ENCODE measurements at places on chromosomes 3 and 15. TPM values are rescaled to one million over a fixed set of nuclear protein-coding genes. Genes with fewer than 3 reads are reported as not detected.

Gene HTR3E
- total RNA-seq = not detected

- H3K27me3 ChIP-seq = no peaks in the 10 kb centered on the region
- no peak for DNase-seq
- H3K27ac ChIP-seq = no peak overlapping the region
- H3K4me3 ChIP-seq = no peak overlapping the region
- H3K36me3 ChIP-seq = no peaks in the 10 kb centered on the region
- peaks cover 7% of the 10 kb centered on the region for H3K4me1 ChIP-seq
These were observed 23.9 kb downstream of the CHDH start for GRCh38 chr3:53822331-53822741.

- H3K27ac ChIP-seq = no peak overlapping the region
- no peaks in the 10 kb centered on the region for H3K4me1 ChIP-seq
- H3K4me3 ChIP-seq = no peak overlapping the region
- no peak for DNase-seq
These were observed 23.1 kb downstream of the XXYLT1 start for GRCh38 chr3:195247863-195248189.

GRCh38 chr3:62371720-62372591 is 1.4 kb downstream of the FEZF2 start:
- H3K27me3 ChIP-seq = peaks cover 98% of the 10 kb centered on the region
- peaks cover 11% of the 10 kb centered on the region for H3K4me1 ChIP-seq
- DNase-seq = no peak
- H3K27ac ChIP-seq = no peak overlapping the region
- H3K36me3 ChIP-seq = no peaks in the 10 kb centered on the region

- H3K27ac ChIP-seq = no peak overlapping the region
These were observed 33.2 kb upstream of the TSPAN3 start for GRCh38 chr15:77104155-77104554.

DNA sequence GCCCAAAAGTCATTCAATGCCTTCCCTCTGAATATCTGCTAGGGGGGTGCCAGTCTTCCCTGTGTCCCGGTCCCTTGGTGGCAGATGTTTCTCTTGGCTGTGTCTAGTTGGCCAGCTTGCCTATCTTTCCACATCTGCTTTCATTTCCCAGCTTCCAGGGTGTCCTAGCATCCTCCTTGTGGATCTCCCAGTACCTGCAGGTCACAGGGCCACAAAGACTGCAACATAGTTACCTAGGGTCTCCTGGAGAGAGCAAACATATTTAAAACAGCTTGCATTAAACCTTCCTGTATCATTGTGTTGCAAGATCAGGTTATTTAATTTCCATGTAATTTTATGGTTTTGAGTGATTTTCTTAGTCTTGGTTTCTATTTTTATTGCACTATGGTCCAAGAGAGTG is 400.1 kb downstream of the GRM7 start:
- DNase-seq = no peak
- no peaks in the 10 kb centered on the region for H3K36me3 ChIP-seq
- no peak overlapping the region for H3K27ac ChIP-seq
- no peaks in the 10 kb centered on the region for H3K27me3 ChIP-seq
- H3K4me1 ChIP-seq = no peaks in the 10 kb centered on the region
- no peak overlapping the region for H3K4me3 ChIP-seq

GRCh38 chr3:156803952-156804741 is 22.0 kb upstream of the LEKR1 start:
- H3K27me3 ChIP-seq = no peaks in the 10 kb centered on the region
- no peaks in the 10 kb centered on the region for H3K36me3 ChIP-seq
- no peak overlapping the region for H3K27ac ChIP-seq
- H3K4me3 ChIP-seq = no peak overlapping the region
- H3K4me1 ChIP-seq = no peaks in the 10 kb centered on the region

DNA sequence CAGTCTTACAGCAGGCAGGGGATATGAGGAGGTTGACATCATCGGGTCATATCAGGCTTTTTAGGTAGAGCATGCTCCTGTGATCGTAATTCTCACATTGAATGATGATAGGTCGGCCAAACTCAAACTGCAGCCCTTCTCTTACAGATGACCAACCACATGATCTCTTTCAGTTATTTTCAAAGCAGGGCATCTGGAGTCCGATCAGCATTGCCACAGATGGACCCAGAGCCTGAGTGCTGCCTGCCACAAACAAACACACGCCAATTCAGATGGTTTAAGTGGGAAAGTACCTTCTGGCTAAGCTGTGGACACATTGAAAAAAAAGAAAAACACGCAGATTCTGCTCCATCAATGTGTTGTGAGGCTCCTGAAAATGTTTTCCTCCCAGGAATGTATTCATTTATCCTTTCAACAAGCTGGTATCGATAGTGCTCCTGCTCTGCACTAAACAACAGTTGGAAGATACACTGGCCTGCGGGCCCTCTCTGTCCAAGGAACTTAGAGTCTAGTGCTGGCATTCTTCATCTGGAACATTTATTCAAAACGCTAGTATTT is 31.2 kb downstream of the ARPP21 start:
- no peaks in the 10 kb centered on the region for H3K27me3 ChIP-seq
- no peaks in the 10 kb centered on the region for H3K36me3 ChIP-seq
- no peaks in the 10 kb centered on the region for H3K4me1 ChIP-seq
- H3K4me3 ChIP-seq = no peak overlapping the region
- DNase-seq = no peak
- no peak overlapping the region for H3K27ac ChIP-seq

GRCh38 chr3:40631341-40631995 is 106.7 kb downstream of the ZNF621 start:
- no peak for DNase-seq
- no peaks in the 10 kb centered on the region for H3K4me1 ChIP-seq
- no peak overlapping the region for H3K27ac ChIP-seq
- H3K27me3 ChIP-seq = no peaks in the 10 kb centered on the region

GRCh38 chr3:72143966-72144717 is 359.2 kb upstream of the PROK2 start:
- H3K4me1 ChIP-seq = peaks cover 8% of the 10 kb centered on the region
- no peaks in the 10 kb centered on the region for H3K36me3 ChIP-seq
- no peak overlapping the region for H3K4me3 ChIP-seq

DNA sequence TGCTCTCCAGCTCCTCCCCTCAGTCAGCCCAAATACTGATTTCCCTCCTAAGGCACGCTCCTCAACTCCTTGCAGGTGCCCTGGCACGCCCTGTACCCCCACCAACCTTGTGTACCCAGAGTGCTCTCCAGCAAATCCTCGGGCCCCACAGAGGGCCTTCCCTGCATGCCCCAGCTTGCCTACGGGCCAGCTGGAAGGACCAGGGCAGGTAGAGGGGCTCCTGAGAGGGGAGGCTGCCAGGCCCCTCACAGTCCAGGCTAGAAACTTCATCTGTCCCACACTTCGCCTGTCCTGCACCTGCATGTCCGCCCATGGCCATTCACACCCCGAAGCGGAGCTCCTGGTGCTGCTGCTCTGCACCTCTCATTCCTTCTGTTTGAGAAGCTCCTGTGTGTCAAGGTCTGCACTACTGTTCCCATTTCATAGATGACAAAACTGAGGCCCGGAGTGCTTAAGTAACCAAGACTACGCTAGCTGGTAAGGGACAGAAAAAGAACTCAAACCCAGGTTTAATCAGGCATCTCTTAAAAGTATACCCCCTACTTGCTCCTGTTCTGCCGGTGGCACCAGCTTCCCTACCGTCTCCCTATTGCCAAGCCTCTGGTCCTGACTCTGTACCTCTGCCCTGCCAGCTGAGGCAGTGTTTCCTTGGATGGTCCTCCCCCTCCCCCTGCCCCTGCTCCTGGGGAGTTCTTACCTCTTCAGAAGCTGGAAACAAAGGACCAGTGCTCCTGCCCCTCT is 35.6 kb downstream of the ZXDC start:
- DNase-seq = no peak
- no peaks in the 10 kb centered on the region for H3K36me3 ChIP-seq
- H3K4me1 ChIP-seq = no peaks in the 10 kb centered on the region

GRCh38 chr15:66592505-66593218 is 26.9 kb upstream of the LCTL start:
- no peaks in the 10 kb centered on the region for H3K36me3 ChIP-seq
- DNase-seq = peak; percentile 69
- H3K4me3 ChIP-seq = no peak overlapping the region
- no peak overlapping the region for H3K27ac ChIP-seq
- H3K4me1 ChIP-seq = no peaks in the 10 kb centered on the region

DNA sequence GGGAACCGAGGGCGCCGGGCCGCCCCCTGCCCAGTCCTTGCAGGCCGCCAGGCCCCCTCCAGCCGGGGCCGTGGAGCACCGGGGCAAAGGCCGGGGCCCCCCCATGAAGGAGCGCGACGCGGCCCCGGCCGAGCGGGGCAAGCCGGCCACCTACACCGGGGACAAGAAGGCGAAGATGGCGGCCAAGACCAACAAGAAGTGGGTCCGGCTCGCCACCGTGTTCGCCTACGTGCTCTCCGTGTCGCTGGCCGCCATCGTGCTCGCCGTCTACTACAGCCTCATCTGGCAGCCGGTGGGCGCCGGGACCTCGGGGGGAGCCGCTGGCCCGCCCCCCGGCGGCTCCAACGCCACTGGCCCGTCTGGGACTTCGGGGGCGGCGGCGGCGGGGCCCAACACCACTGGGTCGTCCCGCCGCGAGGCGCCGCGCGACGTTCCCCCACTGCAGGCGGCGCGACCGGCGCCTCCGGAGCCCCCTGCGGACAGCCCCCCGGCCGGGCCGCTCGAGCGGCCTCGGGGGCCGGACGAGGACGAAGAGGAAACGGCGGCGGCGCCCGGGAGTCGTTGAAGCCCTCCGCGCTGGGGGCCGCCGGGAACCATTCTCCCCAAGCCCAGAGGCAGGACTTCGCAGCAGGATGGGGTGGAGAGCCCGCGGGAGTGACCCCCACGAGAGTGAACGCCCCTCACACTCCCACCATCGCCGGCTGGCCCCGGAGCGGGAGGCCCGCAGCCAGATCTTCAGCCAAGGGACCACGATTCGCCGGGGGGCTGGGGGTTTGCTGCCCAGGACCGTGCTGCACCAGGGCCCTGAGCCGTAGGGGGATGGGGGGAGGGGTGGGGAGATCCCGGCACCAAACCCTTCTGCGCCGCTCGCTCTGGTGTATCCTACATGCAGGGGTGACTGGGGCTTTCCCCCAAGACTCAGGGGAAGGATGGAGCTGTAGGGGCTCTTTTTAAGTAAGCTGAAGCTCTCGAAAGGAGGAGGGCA is 753 bp downstream of the INAFM2 start:
- H3K36me3 ChIP-seq = no peaks in the 10 kb centered on the region
- H3K27ac ChIP-seq = no peak overlapping the region
- DNase-seq = no peak

Gene TGM5
- total RNA-seq = not detected

- no peak overlapping the region for H3K4me3 ChIP-seq
- no peak overlapping the region for H3K27ac ChIP-seq
- H3K4me1 ChIP-seq = peaks cover 14% of the 10 kb centered on the region
These were observed 1.7 kb upstream of the LINGO1 start for GRCh38 chr15:77634266-77634962.

- peaks cover 4% of the 10 kb centered on the region for H3K36me3 ChIP-seq
- no peak for DNase-seq
- peak overlapping the region; percentile 77 for H3K27ac ChIP-seq
- H3K4me1 ChIP-seq = peaks cover 9% of the 10 kb centered on the region
- no peaks in the 10 kb centered on the region for H3K27me3 ChIP-seq
These were observed 48.1 kb downstream of the CALML4 start for GRCh38 chr15:68157074-68157473.

GRCh38 chr3:69547461-69547880 is 161.6 kb upstream of the FRMD4B start:
- no peaks in the 10 kb centered on the region for H3K36me3 ChIP-seq
- no peak overlapping the region for H3K4me3 ChIP-seq
- H3K27me3 ChIP-seq = peaks cover 26% of the 10 kb centered on the region
- no peak overlapping the region for H3K27ac ChIP-seq
- no peaks in the 10 kb centered on the region for H3K4me1 ChIP-seq
- no peak for DNase-seq

DNA sequence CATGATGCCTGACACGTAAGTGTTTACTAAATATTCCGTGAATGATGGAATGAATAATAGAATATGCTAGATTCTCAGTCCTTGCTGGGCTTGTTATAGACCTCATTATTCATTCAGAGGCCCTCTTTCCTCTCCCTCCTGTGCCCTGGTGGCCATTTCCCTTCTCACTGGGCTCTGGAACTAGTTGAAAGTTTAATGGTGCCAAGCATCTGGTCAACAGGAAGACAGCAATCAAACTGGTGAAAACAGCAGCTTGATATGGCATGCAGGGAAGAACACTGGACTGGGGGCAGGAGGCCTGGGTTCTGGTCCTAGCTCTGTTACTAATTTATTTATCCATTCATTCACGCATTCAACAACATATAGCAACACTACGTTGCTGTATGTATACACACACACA is 3.7 kb upstream of the APOD start:
- H3K27ac ChIP-seq = no peak overlapping the region
- H3K27me3 ChIP-seq = no peaks in the 10 kb centered on the region
- H3K4me1 ChIP-seq = peaks cover 30% of the 10 kb centered on the region
- H3K36me3 ChIP-seq = no peaks in the 10 kb centered on the region

Gene FOXB1
- total RNA-seq = not detected

GRCh38 chr3:39631136-39631535 is 163.7 kb downstream of the MOBP start:
- no peaks in the 10 kb centered on the region for H3K4me1 ChIP-seq
- H3K27me3 ChIP-seq = no peaks in the 10 kb centered on the region
- H3K36me3 ChIP-seq = no peaks in the 10 kb centered on the region
- H3K27ac ChIP-seq = no peak overlapping the region
- DNase-seq = no peak

- H3K4me1 ChIP-seq = peaks cover 3% of the 10 kb centered on the region
- H3K27me3 ChIP-seq = no peaks in the 10 kb centered on the region
These were observed 210.7 kb upstream of the TRIM42 start for GRCh38 chr3:140467104-140467577.

Gene ACAN
- 0.16 TPM for total RNA-seq

DNA sequence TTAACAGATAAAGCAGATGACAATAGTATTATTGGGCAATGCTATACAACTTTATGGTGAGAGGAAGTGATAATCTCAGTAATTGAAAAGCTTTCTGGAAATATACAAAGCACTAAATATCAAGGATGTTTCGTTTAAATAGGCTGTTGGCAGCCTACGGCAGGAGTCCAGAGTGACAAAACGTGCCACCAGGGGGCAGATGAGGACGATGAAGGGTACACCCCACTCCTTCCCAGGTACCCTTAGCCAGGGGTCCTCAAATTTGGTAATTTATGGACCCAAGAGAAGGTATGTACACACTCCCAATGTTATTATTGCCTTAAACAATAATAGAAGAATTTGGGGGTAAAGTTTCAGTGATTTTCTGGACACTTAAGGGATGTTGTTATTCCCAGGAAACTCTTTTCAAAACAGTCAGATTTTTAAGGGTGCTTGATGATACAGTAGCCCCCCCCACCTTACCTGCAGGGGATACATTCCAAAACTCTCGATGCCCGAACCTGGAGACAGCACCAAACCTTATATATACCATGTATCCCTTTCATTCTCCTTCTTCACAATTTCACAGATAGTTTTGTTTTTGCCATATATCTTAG is 1.4 kb upstream of the MAGEL2 start:
- no peak overlapping the region for H3K4me3 ChIP-seq
- H3K4me1 ChIP-seq = no peaks in the 10 kb centered on the region
- no peak overlapping the region for H3K27ac ChIP-seq
- no peaks in the 10 kb centered on the region for H3K36me3 ChIP-seq

Gene SLC28A1
- total RNA-seq = 2.7 TPM

Gene SNRPN
- total RNA-seq = 225 TPM

- H3K27ac ChIP-seq = no peak overlapping the region
- H3K4me3 ChIP-seq = no peak overlapping the region
- no peaks in the 10 kb centered on the region for H3K4me1 ChIP-seq
- DNase-seq = no peak
These were observed 160.9 kb upstream of the GALNT15 start for GRCh38 chr3:16013568-16013967.

GRCh38 chr15:62068071-62068809 is 1.5 kb downstream of the C2CD4A start:
- H3K27ac ChIP-seq = no peak overlapping the region
- peaks cover 37% of the 10 kb centered on the region for H3K27me3 ChIP-seq
- H3K4me3 ChIP-seq = peak overlapping the region; percentile 40
- H3K4me1 ChIP-seq = peaks cover 12% of the 10 kb centered on the region
- DNase-seq = peak; percentile 66
